Memory B cell (primary cell): ENCODE measurements at places on chromosomes 16 and 17.

DNA sequence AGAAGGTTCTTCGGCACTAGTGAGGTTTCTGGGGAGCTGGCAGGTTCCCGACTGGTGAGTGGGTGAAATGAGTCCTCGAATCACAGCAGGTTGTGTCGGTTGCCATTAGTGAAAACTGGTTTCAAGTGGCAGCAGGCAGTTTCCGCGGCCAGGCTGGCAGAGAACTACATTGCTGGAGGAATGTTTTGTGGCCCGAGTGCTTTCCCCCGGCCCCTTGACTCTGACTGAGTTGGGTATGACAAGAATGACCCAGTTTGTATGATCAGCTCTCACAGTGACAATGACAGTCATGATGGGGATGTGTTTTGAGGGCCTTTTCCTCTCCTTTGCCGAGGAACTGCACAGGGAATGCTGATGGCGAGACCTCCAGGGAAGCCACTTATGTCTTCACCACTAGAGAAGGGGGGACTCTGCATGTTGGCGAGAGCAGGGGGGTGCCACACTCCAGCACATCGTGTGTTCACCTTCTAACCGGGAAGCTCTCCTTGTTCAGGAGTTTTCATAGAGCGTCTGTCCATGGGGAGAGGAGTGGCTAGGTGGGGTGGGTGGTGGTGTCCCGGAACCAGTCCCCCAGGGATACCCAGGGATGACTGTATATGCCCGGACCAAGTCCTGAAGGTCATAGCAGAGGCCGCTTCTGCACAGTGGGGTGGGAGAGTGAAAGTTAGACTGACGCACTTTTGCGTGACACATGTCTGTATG, 206.0 kb upstream of the CHMP6 start:
- no peak for DNase-seq

GRCh38 chr17:36697903-36698530, 96.6 kb downstream of the MRM1 start:
- no peak for DNase-seq

- no peak for DNase-seq
Observed at GRCh38 chr17:68566442-68566738, 34.8 kb downstream of the FAM20A start.

- no peak for DNase-seq
Observed at GRCh38 chr17:35183332-35183731, 10.9 kb downstream of the SLC35G3 start.

GRCh38 chr16:19609359-19609758, 53.9 kb downstream of the VPS35L start:
- no peak for DNase-seq

GRCh38 chr16:55968221-55968620, 93.0 kb upstream of the CES5A start:
- no peak for DNase-seq
